Activated naive CD8-positive, alpha-beta T cell treated with anti-CD3 and anti-CD28 coated beads for 36 hours (primary cell): ENCODE measurements at places on chromosomes 3 and 15.
A peak's percentile ranks its signal among the peaks of the same experiment; 100 is the strongest.

GRCh38 chr15:80682201-80682600 lies 12.9 kb upstream of the ABHD17C start:
- DNase-seq: no peak

- no peak for DNase-seq
Measured at GRCh38 chr15:47718497-47719437, 1.5 kb downstream of the SEMA6D start.

- no peak for DNase-seq
Measured at GRCh38 chr3:191378142-191378812, 48.0 kb upstream of the UTS2B start.

DNA sequence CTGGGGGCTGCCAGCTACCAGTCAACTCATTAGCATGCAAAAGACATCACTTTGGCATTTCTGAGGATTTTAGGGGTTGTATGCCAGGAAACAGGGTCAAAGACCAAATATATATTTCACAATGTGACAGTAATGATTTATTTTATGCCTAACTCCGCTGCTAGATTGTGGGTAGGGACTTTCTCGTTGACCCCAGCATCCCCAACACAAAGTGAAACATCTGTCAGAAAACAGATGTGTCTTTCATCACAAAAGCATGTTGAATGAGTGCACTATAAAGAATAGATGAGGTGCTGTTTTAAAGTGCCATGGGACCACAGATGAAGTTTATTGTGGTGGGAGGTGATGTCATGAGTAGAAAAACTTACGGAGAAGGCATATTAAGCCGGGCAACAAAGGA lies 59.7 kb downstream of the ITPR1 start:
- DNase-seq: no peak

GRCh38 chr3:52001443-52001974 lies 5.8 kb upstream of the RPL29 start:
- DNase-seq: peak; percentile 88

- no peak for DNase-seq
Measured at GRCh38 chr3:104549099-104549714, 817.5 kb upstream of the ALCAM start.

DNA sequence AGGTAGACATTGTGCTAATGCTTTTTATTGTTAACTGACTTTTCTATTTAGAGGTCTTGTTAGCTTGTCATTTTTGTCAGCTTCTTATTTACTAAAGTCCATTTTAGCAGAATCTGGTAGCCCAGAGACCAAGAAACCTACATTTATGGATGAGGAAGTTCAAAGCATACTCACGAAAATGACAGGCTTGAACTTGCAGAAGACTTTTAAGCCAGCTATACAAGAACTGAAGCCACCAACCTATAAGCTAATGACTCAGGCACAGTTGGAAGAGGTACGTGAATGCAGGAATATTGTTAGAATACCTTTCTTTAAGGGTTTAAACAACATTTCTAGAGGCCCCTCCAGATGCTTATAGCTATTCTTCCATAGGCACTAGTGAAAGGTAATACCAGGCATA lies 3.0 kb downstream of the MRPS22 start:
- no peak for DNase-seq
